ENCODE measurements at places on chromosomes 4 and X.

DNA sequence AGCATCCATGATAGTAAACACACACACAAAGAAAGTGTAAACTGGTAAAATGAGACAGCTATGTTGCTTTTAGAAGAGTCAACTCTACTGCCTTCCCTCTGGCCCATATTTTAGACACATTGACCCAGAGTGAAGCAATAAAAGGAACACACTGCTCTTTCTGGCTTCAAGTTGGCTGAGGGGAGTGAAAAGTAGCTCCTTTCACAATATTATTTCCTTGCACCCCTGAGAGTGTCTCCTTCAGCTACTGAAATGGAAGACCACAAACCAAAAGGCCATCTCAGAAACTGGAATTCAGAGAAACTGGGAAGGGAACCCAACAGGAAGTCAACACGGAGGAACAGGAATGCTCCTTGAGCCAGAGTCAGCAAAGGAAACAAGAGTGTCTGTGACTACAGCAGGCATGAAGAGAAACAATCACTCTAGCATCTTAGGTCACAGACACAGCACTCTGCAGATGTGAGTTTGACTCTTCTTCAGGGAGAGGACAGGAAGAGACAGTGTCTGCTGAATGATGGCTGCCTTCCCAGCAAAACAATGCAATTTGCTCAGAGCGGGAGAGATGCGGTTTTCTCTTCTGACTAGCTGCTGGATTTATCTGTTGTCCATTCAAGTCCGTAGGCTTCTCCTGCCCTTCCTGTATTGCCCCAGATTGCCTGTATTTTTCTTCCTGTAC lies 106.7 kb downstream of the SPATA18 start:
- DNase-seq: peak; percentile 22

- DNase-seq: no peak
These were observed 32.5 kb downstream of the IDS start for GRCh38 chrX:149472625-149473024.

- DNase-seq: peak; percentile 79
These were observed at the start of gene ZNF518B for GRCh38 chr4:10457255-10457801. TSS of gene ZNF518B (minus strand) at chr4:10457426. CDS start at chr4:10446328, 11,098 bp downstream.

DNA sequence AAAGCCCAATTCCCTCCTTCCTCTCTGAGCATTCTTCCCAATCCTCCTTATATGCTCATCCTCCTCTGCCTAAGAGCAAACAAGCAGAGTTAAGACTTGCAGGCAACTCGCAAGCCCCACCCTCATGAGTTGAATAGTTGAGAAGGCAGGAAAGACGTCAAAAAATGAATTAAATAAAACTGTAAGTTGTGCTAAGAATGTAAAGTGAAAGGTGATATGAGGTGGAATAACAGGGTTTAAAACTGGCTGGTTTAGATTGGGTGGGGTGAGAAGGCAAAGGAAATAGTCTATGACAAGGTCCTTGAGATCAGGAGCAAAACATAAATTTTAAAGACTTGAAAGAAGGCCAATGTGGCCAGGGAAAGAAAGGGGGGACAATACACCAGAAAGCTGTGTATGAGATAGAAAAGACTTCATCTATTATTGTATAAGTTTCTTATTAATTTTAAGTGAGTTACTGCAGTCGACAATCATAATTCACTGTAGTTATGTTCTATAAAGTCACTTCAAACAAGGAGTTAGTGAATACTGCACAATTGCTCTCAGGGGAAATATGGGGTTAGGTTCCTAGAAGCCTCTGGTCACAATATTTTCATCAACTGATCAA lies 124.9 kb downstream of the RELL1 start:
- no peak for DNase-seq
